ENCODE measurements at places on chromosomes 13 and 19.

GRCh38 chr13:63855457-63856118 is 2439.9 kb upstream of the PCDH20 start:
- DNase-seq = no peak

- no peak for DNase-seq
These were observed 22.0 kb downstream of the MBNL2 start for GRCh38 chr13:97243915-97244781.

DNA sequence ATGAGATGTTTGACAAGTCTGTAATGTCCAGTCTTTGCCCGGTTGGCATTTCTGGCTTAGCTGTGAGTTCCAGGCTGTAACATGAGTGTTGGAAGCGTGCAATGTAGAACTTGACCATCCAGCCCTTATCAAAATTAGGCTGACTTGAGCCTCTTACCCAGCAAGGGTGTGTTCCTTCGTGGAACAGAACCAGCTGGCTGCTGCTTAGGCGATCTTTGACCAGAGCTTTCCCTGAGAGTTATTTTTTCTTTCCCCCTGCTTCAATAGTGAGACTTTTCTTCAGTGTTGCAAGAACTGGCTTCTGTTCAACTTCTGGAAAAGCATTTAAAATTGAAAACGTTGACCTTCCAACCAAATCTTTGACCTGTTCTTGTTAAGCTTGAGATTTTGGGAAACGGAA is 6.5 kb downstream of the TNFSF13B start:
- no peak for DNase-seq

GRCh38 chr13:99417201-99418102 is 83.8 kb upstream of the TM9SF2 start:
- DNase-seq = no peak

DNA sequence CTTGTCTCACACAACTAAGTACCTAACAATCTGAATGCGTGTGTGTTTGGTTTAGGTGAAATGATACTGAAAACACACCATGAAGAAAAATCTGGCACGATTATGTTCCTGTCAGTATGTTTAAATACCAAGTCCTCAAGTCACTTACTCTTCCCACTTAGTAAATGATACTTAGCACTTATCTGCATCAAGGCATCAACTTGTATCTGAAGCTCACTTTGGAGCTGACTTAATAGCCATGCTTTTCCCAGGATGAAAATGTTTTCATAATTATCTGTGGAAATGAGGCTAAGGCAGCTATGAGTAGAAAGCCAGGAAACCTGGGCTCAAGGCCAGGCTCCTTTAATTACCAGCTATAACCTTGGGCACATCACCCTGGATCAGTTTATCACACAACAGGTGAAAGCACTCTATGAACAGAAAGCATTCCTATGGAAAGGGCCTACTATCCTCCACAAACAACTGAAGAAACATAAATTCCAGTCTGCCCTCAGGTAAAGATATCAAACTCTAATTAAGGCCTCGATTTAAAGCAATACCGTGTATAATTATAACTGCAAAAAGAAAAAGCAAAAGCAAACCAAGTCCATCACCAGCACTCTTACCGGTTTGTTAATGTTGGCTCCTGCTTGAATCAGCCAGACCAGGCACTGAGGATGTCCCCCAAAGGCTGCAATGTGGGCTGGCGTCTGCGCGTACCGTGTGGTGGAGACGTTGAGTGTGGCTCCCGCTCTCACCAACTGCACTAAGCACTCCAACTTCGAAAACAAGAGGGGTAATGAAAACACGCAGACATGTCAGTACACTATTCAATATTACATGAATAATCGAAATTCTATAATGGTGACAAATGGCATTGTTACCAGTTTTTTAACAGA is 4.6 kb downstream of the ANKRD10 start:
- DNase-seq = no peak

GRCh38 chr13:95201814-95202651 is 99.2 kb downstream of the ABCC4 start:
- DNase-seq = no peak

DNA sequence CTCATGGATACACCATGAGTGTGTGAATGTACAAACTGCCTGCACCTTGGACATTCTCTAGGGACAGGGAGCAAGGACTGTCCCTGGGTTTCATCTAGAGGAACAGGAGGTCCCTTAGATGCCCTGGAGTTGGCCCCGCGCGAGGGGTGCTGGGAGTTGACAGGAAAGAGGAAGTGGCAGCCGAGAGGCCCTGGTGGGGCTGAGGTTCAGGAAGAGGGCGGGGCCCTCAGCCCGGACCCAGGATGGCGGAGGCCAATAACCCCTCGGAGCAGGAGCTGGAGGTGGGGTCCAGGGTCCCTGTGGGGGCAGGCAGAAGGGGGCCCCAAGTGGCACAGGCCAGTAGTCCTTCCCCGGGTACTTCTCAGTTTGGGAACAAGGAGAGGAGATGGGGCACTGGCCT is 6.9 kb downstream of the PKN1 start:
- DNase-seq = no peak

- DNase-seq = no peak
These were observed 133.4 kb upstream of the PEG3 start for GRCh38 chr19:56973713-56974555.

DNA sequence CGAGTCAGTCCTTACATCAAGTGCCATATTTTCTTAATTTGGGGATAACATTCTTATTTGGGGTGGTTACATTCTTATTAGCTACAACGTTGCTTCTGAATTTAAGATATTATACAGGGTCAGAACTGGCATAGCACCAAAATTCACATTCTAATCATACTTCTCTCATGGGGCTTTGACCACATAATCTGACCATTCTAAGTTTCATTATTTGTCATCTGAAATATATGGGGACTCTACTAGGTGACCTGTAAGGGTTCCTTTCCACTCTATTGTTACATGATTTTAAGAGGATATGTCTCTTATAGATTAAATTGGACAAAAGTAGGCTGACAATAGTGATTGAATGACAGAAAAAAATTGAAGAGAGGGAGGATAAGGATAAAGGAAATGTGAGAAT is 536.5 kb downstream of the KCTD12 start:
- no peak for DNase-seq

DNA sequence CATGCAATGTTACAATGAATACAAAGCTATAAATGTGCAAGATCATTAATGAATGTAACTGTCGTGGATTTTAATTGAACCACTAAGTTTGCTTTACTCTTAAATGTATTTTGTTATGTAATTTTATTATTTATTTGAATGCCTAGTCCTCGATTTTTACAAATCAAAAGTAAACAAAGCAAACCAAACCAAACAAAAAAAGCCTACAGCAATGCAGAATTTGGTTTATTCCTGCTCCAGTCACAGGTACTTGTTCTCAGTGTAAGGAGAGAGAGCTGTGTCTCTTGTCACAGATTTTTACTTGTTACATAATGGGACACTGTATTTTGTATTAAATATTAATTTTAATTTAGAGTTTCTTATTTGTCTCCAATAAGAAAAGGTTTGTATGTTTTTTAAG is 584.3 kb upstream of the SLITRK6 start:
- no peak for DNase-seq

GRCh38 chr13:45849408-45849807 is 2.1 kb downstream of the SIAH3 start:
- DNase-seq = no peak

GRCh38 chr19:2350656-2351055 is 9.4 kb upstream of the TMPRSS9 start:
- DNase-seq = no peak

GRCh38 chr19:56139847-56140582 is 1.1 kb upstream of the ZNF444 start:
- no peak for DNase-seq

DNA sequence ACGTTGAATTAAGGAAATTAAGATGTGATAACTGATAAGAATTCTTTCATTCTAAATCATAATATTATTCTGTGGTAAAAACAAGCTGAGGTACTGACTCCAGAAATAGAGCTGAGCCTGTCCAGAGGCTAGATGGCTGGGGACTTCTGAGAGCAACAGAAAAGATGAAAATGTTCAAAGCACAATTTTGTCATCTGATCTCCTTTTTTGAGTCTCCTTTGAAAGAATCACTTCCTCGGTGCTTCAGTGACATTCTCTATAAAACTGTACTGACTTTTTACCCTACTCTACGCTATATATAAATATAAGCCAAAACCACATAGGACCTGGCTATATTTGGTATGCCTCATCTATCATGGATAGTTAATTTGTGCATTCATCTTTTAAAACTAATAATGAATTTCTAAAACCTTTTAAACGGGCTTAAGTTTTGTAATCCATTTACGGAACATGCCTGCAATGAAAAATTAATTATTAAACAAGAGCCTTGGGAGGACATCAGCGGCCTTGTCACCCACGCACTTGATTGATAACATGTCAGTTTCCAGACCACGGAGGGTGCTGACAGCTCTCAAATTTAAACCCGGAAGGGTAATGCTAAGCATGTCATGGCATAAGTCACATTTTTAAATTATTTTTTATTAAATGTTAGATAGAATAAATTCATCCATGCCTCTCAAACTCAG is 235.5 kb downstream of the PCDH9 start:
- no peak for DNase-seq

DNA sequence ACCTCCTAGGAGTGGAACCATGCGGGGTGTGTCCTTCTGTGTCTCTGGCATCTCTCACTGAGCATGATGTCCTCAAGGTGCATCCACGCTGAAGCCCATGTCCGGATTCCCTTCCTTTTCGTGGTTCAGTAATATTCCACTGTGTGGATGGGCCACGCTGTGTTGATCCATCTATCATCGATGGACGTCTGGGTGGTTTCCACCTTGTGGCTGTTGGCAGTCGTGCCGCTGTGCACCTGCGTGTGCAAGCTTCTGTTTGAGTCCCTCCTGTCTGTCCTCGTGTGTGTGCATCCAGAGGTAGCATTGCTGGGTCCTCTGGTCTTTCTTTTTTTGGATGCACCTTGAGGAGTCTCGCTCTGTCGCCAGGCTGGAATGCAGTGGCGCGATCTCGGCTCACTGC is 11.2 kb upstream of the GNA15 start:
- no peak for DNase-seq

DNA sequence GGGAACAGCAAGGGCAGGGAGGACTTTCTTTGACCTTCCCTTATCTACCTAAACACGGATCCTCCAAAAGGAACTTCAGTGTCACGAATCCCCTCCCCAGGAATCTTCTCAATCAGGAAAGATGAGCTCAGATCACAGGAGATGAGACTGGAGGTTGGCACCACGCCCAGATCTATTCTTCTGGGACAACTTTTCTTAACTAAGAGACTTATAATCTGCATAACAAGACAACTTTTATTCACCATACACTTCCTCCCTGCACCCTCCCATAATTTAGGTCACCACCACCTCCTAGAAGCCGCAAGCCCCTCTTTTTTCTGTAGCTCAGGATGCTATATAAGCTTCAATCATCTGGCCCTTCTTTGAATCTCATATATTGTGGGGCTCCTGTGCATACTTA is 19.2 kb upstream of the AKT2 start:
- DNase-seq = no peak

DNA sequence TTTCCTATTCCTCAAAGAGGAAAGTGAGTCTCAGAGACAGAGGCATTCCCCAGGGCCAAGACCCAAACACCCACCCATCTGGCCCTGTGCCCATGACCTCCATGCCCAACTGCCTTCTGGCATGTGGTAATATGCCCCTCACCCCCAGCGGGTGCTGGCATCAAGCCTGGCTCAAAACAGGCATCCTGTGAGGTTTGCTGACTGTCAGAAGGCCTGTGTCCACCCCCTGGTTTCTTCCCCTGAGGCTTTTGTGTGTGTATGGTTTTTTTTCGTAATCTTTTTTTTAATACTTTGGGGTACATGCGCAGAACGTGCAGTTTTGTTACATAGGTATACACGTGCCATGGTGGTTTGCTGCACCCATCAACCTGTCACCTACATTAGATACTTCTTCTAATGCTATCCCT is 7.6 kb upstream of the KANK2 start:
- DNase-seq = no peak

DNA sequence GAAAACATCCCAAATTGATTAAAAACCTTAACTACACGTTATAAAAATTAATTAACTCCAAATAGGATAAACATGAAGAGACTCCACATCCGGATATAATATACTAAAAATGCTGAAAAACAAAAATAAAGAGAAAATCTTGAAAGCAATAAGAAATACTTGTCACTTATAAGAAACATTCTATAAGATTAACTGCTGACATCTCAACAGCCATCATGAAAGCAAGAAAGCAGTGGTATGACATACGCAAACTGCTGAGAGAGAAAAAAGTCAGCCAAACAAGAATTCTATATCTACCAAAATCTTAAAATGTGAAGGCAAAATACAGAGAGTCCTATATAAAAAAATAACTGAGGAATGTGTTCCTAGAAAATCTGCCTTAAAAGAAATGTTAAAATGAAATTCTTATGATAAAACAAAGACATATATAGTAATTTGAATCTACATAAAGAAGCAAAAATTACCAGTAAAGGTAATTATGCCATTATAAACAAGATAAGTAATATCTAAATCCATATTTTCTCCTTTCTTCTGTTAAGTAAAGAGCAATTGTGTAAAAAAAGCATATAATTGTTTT is 1851.1 kb downstream of the PCDH9 start:
- no peak for DNase-seq

DNA sequence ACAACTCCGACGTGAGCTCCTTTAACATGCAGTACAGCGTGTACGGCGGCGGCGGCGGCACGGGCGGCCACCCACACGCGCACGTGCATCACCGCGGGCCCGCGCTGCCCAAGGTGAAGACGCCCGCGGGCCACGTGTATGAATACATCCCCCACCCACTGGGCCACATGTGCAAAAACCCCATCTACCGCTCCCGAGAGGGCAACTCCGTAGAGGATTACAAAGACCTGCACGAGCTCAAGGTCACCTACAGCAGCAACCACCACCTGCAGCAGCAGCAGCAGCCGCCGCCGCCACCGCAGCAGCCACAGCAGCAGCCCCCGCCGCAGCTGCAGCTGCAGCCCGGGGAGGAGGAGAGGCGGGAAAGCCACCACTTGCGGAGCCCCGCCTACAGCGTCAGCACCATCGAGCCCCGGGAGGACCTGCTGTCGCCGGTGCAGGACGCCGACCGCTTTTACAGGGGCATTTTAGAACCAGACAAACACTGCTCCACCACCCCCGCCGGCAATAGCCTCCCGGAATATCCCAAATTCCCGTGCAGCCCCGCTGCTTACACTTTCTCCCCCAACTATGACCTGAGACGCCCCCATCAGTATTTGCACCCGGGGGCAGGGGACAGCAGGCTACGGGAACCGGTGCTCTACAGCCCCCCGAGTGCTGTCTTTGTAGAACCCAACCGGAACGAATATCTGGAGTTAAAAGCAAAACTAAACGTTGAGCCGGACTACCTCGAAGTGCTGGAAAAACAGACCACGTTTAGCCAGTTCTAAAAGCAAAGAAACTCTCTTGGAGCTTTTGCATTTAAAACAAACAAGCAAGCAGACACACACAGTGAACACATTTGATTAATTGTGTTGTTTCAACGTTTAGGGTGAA is 6.6 kb downstream of the SLITRK5 start:
- DNase-seq = no peak
